ENCODE measurements at places on chromosomes 5 and 9.

- no peak for DNase-seq
Observed at GRCh38 chr5:34525761-34526160, 130.4 kb upstream of the RAI14 start.

- no peak for DNase-seq
Observed at GRCh38 chr9:85730916-85731630, 10.7 kb downstream of the AGTPBP1 start.

DNA sequence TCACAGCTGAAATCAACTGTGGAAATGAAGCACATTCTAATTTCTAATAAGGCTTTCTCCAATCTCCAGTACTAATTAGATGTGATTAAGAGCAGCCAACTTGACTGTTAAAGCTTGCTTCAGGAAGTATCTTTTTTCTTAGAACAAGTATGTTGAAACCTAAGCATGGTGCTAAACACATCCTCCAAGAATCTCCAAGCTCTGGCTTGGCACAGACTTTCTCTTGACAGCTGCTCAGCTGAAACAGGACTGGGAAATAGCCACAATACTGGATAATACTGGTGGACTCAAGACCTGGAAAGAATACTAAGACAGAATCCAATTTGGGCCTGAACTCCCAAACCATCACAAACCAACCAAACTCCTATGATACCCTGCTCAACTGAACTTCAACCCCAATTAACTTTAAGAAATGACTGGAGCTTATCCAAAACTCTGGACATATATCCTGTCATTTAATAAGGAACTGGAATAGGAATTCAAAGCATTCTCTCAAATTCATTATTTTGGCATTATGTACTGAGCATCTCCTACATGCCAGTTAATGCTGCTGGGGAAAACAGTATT lies 16.2 kb downstream of the PRKAA1 start:
- no peak for DNase-seq

GRCh38 chr5:121109817-121110216 lies 645.7 kb downstream of the PRR16 start:
- DNase-seq = no peak

DNA sequence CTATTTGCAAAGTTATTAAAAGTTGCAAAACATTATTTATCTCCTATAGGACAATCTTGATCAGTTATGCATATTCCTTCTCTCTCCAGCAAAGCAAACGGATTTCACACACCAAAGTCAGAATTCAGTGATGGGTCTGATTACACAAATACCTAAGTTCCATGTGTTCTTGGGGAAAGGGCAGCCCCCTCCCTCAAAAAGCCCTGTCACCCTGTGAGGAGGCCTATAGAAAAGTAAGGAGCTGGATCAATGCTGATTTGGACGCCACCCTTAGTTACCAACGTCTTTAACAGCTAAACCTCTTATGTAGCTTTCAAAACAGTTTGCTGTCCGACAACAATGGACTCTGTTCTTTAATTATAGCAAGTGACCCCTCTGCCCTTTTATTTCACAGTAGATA lies 6.4 kb downstream of the ZNF608 start:
- no peak for DNase-seq

- DNase-seq = no peak
Observed at GRCh38 chr5:132420706-132421272, 51.3 kb downstream of the SLC22A5 start.

DNA sequence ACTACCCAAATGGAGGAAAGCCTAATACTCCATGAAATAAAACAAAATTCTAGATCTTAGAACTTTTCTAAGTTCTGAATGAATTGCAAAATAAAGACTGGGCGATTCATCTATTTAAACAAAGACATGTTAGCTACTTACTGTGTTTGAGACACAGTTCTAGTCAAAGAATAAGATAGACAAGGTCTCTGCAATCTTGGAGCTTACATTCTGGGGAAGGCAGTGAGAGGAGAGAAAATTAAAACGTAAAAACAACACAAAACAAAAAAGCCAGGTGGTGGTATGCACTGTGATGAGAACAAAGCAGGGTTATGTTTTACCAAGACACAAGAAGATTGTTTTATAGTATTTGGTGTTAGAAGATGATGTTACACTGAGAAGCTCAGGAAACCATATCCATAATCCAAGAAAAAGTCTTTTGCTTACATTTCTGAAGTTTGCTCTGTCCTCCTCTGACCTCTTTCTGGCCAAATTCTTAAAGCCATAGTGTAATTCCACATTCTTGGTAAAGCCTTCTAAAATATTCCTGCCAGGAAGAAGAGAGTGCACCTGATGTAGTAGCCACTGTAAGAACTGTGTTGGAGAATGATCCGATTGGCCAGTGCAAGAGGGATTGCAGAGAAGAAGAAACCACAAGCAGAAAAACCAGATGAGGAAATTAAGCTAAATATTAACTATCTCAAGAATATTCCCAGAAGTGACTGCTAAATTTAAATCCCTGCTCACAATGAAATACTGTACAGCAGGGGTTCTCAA lies 218.4 kb downstream of the PCSK1 start:
- no peak for DNase-seq

DNA sequence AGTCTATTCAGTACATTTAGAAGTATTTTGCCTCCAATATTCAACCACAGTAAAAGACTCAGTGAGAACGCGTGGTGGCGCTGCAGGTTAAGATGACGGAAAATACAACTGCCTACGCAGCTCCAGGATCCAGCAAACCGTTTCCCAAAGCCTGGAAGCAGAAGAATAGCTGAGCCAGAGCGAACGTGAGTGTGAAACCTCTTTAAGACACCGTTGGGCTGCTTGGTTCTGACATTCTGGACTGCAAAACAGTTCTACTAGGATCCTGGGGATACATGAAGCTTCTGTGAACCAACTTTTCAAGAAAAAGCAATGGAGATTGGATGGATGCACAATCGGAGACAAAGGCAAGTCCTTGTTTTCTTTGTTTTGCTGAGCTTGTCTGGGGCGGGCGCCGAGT lies at the start of gene PCDHB16:
Gene PCDHB16, plus strand, starts transcription at position 140 of the 400 bp plus-strand sequence. Its CDS starts 173 bp downstream, at position 313.
- peak; percentile 48 for DNase-seq

DNA sequence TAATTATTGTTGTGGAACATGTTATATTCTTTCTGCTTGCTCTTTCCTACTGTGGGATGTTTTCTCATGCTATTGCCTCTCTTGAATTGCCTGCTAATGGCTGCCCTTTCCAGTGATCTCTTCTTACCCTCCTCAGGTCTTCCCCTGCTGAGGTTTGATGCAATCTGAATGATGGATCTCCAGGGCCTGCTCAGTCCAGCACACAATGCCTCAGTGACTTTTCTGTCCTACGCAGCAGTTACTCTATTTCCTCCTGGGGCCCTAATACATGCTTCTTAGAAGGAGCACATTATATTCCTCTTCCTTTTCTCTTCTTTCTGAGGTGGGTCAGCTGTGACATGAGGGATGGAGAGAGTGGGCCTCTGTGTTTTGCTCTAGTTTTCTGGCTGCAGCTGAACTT lies at the start of gene SPINK14:
Gene SPINK14, plus strand, starts transcription at position 301 of the 400 bp plus-strand sequence. CDS start 1,187 bp downstream, outside the sequence.
- no peak for DNase-seq

DNA sequence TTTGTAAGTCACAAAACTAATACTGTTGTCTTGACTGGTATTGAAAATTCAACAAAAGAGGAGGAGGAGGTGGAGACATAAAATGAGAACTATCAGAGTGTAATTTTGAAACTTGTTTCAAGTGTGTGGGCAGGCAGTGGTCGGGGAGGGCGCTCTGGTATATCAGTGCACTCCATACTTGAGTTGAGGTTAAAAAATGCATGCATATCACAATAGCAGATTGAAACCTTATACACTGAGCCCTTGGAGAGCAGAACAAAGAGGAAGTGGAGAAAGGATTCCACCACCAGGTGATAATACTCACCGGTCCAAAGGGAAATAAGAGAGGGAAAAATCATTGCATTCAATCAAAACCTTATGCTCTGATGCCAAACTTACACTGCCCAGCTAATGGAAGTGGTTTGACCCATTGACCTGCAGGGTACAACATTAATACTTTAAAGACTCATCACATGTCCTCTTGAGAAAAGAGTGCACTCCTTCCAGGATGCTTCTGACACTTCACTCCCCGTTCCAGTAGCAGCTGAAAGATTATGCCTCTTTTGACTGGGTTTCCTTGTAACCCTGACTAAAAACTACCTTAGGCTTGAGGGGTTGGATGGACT lies 79.5 kb upstream of the FAM169A start:
- DNase-seq = no peak

- no peak for DNase-seq
Observed at GRCh38 chr9:108436448-108436847, 419.3 kb downstream of the ACTL7B start.

- no peak for DNase-seq
Observed at GRCh38 chr5:39475881-39476842, 51.4 kb upstream of the DAB2 start.

GRCh38 chr5:1836891-1837880 lies 36.0 kb downstream of the NDUFS6 start:
- DNase-seq = no peak

- no peak for DNase-seq
Observed at GRCh38 chr5:135578305-135578684, 496 bp downstream of the CXCL14 start.

DNA sequence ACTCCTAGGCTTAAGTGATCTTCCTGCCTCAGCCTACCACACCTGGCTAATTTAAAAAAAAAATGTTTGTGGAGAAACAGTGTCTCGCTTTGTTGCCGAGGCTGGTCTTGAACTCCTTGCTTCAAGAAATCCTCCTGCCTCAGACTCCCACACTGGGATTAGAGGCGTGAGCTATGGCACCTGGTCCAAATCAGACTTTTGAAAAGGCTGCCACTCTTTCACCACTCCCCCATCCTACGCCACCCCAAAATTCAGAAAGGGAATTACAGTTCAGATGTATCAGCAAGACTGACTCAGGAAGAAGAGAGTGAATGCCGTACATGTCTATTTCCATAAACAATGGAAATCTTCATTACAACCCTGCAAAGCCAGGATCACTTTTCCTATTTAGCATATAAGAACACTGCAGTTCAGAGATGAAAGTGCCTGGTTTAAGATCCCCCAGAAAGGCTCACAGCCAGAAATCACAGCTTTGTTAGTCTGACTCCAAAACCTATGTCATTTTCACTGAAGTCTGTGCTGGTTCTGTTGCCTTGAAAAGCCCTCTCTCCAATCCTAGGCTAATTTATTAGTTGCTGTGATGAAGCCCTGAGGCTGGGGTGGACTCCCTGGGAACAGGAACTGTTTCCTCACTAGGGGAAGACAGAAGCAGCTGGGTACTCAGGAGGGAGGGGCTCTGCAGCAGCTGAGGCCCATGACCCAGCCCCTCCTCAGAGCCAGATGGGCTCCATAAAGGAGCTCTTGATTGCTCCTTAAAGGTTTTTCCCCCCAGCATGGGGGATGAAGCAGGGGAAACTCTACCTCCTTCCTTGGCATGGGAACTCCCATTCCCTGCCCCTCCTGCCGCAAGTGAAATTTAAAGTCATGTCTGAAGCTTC lies 3.1 kb downstream of the FBLL1 start:
- DNase-seq = no peak

- no peak for DNase-seq
Observed at GRCh38 chr5:87782916-87783315, 370.2 kb upstream of the CCNH start.

DNA sequence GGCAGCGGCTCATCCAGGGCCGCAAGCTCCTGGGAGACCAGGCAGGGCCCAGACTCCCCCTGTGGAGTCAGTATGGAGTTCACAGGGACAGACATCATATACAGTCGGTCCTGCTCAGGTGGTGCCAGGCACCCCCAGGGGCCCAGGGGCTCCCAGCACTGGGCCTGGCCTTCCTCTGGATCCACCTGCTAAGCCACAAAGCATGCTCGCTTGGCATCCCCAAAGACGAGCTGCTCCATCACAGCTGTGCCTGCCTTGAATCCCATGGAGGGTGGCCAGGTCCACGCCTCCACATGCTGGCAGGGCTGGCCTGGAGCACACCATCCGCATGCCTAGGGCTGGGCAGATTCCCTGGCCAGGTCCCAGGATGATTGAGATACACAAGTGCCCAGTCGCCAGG lies 4.6 kb downstream of the BICD2 start:
- DNase-seq = peak; percentile 47

DNA sequence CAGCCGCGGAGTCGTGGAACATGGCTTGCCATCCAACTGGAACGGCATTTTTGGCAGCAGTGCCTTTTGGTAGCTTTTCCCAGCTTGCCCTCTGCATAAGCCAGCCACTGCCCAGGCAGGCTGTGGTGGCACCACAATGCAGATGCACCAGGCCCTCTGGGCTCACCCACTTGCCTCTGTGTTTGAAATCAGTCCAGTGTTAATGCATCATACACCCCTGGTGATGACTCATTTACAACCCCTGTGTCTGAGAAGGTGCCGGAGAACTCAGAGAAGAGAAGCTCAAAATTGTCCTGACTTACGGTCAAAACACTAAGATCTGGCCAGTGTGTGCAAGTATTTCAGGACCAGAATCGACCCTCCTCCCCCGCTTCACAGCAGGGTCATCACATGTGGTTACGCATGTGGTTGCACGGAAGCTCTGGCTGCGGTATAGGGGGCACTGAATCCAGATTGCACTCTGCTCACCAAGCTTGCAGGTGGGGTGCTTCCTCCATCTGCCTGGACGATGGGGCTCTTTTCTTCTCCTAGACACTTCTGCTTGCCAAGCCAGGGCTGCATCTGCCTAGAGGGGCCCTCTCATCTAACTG lies 66.5 kb upstream of the SMIM15 start:
- no peak for DNase-seq

DNA sequence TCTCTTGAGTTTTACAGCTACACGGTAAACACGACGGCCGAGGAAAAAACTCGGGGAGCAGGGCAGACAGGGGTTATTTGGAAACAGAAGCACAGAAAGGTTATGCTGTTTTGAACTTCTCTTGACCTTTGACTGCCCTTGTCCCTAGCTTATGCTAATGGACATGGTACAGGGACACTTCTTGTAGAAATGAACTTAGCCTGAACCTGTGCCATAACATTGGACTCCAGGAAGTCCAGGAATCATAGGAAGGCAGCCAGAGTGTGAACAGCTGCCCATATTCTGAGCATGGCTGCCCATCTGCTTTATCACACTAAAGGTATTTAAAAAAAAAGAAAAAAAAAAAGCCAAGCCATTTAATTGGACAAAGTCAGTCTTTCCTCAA lies 46.1 kb downstream of the NR6A1 start:
- DNase-seq = no peak

- no peak for DNase-seq
Observed at GRCh38 chr5:119058979-119059529, 11.8 kb upstream of the DMXL1 start.

- no peak for DNase-seq
Observed at GRCh38 chr9:136793086-136793946, 2.2 kb downstream of the TMEM141 start.

- no peak for DNase-seq
Observed at GRCh38 chr9:132582786-132583583, 579 bp downstream of the BARHL1 start.

DNA sequence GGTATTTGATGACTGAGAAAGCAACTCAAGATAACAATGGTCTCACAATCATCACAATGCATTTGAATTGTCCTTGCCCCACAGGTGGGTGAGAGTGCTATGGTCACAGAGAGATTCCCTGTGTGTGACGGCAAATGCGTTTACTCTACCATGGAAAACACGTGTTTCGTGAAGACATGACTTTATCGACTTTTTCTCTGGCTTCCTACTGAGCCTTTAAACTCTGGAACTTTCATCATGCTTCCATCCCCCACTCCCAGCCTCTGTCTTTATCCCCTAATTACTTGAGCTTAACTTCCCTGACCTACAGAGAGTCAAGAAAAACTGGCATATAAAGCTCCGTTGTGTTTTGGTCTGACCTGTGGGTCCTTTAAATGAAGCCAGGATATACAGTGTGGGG lies 414.1 kb upstream of the CLINT1 start:
- DNase-seq = no peak

DNA sequence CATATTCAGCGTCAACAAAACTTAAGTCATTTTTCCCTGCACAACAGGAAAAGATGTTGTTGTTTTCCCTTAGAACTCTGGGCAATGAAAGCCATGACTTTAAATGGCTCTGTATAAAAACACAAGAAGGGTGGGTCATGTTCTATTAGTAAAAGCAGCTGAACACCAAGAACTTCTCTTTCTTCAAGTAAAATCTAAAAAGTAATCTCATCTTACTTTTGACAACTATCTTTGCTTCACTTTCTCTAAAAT lies 9.1 kb downstream of the PFDN1 start:
- DNase-seq = no peak
